Left colon (tissue), 2 donors: ENCODE measurements at places on chromosomes 16 and 17. TPM values are rescaled to one million over a fixed set of nuclear protein-coding genes. Genes with fewer than 3 reads are reported as not detected.

Gene CFAP52
- total RNA-seq = not detected

- DNase-seq = no peak
These were observed 3.5 kb upstream of the CAPNS2 start for GRCh38 chr16:55562936-55563335.

Gene TPSB2
- 6.4 TPM for total RNA-seq

- peak; percentile 18 for DNase-seq
These were observed 219.7 kb downstream of the IRF8 start for GRCh38 chr16:86118467-86119307.

GRCh38 chr16:74052016-74052415 lies 244.6 kb upstream of the PSMD7 start:
- no peak for DNase-seq

Gene CD68
- 74.0 TPM for total RNA-seq
